Fibroblast of lung (primary cell): ENCODE measurements at places on chromosomes 5 and 9.
A peak's percentile ranks its signal among the peaks of the same experiment; 100 is the strongest.

DNA sequence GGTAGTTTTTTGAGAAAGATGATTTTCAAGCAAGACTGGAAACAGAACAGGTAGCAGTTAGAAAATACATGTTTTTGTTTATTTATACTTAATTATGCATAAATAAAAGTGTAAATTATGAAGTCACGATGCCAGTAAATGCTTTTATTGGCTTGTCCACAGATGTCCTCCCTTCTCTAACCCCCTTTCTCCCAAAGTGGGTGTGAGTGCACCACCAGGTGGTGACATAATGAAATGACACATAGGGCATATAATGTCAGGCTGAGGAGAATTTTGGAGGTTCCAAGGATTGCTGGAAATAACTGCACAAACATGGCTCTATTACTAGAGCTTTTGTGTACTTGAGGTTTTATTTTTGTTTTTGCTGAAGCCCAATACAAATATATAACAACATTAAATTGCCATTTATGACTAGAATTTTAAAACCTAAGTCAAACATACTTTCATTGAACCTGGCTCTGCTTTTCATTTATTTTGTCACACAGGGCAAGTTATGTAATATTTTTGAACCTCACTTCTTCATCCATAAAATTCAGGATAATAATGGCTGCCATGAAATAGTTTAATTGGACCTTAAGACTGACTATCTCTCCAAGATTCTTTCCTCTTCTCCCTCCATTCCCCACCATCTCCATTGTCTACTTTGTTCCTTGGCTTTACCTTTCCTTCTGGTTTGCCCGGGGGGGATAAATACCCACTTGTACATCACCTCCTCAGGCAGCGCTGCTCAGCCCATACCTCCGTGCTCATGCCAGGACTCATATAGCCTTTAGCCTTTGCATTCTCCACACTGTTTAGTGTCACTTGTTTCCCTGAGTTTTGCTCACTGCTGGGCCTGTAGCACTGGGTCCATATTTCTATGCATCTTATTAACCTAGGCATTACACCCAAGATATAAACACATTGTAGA is 168.8 kb downstream of the PDE4D start:
- peak; percentile 70 for DNase-seq

DNA sequence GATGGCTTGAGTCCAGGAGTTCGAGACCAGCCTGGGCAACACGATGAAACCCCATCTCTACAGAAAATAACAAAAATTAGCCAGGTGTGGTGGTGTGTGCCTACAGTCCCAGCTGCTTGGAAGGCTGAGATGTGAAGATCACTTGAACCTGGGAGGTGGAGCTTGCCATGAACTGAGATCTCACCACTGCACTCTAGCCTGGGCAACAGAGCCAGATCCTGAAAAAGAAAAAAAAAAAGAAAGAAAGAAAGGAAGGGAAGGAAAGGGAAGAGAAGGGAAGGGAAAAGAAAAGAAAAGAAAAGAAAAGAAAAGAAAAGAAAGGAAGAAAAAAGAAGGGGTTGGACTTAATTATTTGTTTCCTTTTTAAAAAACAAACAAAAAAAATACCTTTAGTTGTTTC is 764.2 kb downstream of the IRX1 start:
- DNase-seq: no peak

- no peak for DNase-seq
These were observed 393.5 kb downstream of the DMAC1 start for GRCh38 chr9:7405924-7406604.

GRCh38 chr5:179187229-179187678 is 127.1 kb downstream of the ZNF354C start:
- no peak for DNase-seq

DNA sequence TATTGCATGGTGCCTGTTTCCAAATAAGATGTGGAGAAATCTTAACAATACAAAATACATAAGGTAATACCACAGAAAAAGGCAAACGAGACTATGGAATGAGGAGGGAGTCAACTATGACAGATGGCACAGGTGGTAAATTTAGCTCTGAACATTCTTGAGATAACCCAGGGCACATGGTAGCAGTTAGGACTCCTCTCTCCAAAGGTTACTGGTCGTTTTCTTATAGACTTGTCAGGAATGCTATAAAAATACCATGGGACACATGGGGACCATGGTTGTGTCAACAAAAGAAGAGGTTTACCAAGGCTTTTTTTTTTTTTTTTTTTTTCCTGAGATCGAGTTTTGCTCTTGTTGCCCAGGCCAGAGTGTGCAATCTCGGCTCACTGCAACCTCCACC is 209.4 kb upstream of the RFX3 start:
- DNase-seq: no peak

DNA sequence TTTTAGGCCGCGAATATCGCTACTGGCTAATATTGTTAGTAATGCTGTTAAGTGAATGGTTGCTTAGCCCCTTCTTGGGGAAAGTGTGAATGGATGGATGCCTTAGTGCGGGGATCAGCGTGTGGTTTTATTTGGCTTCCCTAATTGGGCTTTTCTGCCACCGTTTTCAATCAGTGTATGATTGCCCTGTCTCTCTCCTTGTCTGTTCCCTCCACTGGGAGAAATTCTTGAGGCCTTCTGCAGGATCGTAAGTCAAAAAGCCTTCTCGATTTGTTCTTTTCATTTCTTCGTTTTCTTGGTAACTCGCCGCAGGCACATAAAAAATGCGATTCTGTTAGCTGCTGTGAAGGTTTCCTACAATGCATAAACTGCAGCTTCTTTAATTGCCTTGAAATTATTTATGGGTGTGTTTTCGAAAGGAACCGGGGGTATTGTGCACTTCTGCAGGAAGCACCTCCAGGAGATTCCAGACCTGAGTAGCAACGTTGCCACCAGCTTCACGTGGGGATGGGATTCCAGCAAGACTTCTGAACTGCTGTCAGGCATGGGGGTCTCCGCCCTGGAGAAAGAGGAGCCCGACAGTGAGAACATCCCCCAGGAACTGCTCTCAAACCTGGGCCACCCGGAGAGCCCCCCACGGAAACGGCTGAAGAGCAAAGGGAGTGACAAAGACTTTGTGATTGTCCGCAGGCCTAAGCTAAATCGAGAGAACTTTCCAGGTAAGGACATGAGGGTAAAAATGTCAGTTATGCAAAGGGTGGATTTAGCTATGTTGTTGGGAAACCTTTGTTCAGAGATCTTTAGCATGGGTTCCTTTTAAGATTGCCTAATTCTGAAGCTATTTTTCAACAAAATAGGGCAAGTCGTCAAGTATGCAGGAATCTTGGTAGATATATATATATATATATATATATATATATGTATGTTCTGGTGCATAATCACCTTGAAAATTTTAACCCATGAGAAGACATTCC is 700 bp downstream of the SKP2 start:
- peak; percentile 45 for DNase-seq

DNA sequence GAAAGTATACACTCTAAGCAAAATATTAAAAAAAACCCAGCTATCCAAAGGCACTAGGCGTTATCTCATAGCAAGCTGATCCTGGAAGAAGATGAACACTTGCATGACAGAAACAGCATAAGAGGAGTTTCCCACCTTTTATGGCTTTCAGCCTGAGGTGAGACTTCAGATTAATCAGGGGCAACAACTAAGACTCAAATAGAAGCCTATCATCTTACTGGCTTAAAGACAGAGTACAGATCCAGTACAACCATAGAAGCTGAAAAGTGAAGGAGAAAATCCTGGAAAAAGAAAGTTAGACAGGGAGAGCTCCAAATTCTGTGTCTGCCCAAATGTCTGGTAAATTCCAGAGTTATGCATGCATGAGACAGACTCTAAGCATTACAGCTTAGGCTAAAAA is 360.8 kb upstream of the KCNN2 start:
- DNase-seq: no peak

- DNase-seq: peak; percentile 61
These were observed 543 bp downstream of the MTMR12 start for GRCh38 chr5:32312197-32312594.

GRCh38 chr9:137666513-137666822 is 47.7 kb downstream of the EHMT1 start:
- DNase-seq: no peak
